HCT116 (cell line): ENCODE measurements at places on chromosomes 5 and 9. TPM values are rescaled to one million over a fixed set of nuclear protein-coding genes. Genes with fewer than 3 reads are reported as not detected.

The ARID3C gene
- 0.42 TPM for total RNA-seq

The GPR151 gene
- not detected for total RNA-seq

The IL31RA gene
- 0.59 TPM for total RNA-seq

The NUP214 gene
- total RNA-seq = 35.5 TPM

The AGTPBP1 gene
- 17.4 TPM for total RNA-seq

The PCSK1 gene
- not detected for total RNA-seq
